ENCODE measurements at places on chromosomes 7 and 10.

DNA sequence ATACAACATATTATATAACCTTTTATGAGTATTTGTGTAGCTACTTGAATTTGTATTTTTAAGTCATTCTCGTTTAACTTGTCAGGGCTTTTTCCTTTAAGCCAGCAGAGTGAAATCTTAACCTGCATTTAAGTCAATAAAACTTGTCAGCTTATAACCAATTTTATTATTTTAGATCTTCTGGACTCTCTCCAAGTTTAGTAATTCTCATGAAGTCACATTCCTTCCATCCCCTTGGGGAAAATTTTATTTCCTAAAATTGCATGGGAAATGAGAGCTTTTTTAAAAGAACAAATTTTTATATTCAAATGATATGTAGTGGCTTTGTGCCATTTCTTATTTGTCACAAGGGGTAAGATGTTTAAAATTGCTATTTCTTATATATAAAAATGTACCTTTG, 74.0 kb downstream of the SEPTIN7 start:
- DNase-seq = no peak

GRCh38 chr7:130875265-130875741, 141.3 kb upstream of the KLF14 start:
- peak; percentile 49 for DNase-seq

DNA sequence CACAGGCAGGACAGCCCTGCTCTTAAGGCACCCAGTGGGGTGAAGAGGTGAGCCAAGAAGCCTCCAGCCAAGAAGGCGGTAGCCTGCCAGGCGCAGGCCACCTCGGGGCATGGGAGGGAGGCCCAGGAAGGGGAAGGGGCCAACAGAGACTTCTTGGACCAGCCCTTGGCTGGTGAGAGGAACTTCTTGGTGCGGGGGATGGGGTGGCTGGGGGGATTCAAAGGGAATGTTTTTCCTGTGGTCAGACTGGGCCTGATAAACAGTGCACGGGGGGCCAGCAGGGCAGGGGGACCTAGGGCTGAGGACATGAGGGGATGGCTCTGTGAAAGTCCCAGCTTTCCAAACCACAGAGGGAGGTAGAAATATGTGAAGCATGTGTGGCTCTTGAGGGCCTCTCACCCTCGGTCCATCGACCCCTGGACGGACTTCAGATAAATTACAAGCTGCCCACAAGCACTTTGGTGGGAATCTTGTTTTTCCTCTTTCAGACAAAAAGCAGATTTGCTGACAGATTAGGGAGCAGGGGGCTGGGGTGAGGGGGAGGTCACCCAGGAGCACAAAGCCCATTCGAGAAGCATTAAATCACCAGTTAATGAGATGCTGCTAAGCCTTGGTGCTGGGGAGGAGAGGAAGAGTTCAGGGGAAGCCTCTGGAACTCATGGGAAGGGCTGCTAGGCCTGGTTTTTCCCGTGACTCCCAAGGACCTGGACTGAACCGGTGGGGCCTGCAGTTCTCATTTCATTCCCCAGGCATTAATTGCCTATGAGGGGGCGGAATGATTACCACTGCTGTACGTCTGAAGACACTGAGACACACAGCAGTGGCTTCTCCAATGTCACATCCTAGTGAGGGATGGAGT, 11.3 kb downstream of the CRYGN start:
- no peak for DNase-seq

DNA sequence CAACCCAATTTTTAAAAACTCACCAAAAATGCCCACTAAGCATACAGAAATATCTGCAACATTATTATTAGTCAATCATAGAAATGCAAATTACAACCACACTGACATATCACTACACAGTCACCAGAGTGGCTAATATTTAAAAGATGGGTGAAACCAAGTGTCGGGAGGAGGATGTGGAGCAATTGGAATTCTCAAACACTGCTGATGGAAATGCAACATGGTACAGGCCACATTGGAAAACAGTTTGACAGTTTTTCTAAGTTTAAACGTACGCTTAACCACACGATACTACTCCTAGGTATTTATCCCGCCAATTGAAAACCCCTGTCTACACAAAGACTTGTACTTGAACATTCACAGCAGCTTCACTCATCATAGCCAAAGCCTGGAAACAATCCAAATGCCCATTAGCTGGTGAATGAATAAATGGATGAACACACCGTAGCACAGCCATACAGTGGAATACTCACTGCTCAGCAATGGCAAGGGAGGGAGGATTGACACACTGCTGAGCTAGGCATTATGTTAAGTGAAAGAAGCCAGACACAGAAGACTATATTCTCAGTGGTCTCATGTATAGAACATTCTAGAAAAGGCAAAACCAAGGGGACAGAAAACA, 16.3 kb downstream of the GCK start:
- DNase-seq = no peak

DNA sequence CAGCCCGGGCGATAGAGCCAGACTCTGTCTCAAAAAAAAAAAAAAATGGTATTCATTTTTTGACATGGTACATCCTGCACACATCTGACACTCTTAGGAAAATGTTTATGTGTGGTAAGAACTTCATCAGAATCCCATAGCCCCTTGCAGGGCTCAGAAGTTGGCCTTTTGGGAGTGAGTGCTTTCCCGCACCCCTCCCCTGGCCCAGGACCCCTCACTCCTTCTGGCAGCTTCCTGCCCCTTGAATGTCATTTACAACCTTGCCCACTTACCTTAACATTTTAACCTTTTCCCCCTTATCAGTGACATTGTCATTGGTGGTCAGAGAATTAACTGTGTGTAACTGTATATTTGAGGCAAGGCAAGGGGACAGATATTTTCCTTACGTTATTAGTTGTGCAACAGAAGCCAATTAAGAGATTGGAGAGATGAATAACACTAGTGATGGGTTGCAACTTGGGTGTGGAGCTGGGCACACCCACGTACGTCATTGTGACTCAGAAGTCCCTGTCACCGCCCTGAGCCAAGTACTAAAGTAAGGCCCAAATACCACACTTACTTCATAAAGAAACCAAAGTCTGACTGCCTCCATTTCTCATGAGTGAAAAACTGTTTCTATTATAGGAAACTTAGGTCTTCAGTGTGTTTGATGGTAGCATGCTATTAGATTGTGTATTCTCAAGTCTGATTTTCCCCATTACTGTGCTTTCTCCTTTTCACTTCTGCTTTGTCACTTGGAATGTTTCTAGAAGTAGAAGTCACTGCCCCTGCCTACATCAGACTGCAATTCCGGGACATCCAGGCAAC, 31.6 kb downstream of the OGDH start:
- peak; percentile 76 for DNase-seq

GRCh38 chr7:20754001-20754400, 32.7 kb downstream of the SP8 start:
- no peak for DNase-seq

DNA sequence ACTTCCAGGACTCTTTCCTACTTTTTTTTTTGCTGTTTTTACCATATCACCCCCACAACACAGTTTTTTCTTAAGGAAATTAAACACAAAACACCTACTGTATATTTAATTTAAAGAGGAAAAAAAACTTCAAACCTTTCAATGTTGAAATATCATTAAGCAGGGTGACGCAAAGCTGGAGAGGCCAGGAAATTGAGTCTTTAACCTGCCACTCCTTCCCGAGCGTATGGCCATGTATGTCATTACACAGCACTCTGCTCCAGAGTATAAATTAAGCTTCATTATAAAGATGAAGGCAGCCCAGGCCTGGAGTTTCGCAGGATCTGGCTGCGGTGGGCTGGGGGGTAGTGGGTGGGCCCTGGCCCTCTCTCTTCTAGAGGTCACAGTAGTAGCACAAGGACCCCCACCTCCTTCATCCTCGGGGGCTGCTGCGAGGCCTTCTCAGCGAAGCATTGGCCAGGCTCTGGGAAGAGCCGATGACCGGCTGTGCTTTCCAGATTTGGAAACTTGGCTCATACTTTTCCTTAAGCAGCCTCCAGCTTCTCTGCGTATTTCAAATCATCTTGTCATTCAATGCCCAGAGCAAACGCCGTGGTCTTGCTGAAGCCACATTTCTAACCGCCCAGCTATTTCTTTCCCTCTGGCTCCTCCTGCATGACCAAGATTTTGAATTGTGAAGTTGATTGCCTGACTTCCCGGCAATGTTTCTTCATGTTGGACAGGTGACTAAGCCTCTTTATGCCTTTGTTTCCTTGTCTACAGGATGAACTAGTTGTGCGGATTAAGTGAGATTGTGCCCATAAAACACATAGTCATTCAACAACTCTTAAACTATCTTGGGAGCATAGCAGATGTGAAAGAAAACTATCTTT, 765.1 kb downstream of the SUGCT start:
- no peak for DNase-seq

DNA sequence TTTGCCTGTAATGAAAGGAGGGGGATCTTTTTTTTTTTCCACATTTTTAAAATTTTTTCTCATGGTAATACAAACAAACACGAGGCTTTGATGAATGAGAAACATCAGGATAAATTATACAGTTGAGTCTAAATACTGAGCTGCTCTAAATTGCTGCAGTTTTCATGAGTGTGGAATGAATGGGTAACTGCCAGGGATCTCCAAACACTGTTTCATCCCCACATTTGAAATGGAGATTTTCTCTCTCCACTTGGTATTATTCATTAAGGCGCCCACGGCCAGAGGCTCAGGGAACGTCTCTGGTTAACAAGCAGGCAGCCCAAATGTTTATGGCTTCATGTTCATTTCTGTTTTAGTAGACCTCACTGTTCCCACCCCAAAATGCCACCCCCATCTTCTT, 717.1 kb downstream of the GRID1 start:
- DNase-seq = no peak

DNA sequence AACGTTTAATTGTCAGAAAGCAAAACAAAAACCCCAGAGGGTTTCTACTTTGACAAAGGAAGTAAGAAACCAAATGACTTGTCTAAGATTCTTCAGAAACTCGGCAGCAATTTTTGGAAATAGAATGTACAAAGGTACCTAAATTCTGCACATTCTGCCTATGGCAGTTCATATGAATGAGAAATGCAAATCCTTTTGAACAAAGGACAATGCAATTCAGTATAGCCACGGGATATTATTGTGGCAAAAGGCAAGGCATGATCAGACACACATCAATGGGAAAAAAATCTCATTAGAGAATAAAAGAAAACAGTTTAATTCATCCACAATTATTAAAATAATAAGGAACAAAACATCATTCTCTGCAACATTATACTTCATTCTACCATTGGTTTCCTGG, 93.4 kb downstream of the SEMA3C start:
- DNase-seq = no peak

DNA sequence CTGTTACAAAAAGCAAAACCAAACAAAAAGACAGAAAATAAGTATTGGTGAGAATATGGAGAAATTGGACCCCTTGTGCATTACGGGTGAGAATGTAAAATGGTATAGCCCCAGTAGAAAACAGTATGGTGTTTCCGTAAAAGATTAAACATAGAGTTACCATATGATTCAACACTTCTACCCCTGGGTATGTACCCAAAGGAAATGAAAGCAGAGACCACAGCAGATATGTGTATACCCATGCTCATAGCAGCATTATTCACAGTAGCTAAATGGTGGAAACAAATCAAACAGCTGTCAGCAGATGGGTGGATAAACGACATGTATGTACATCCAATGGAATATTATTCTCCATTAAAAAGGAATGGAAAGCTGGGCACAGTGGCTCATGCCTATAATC, 42.4 kb downstream of the STARD3NL start:
- no peak for DNase-seq

DNA sequence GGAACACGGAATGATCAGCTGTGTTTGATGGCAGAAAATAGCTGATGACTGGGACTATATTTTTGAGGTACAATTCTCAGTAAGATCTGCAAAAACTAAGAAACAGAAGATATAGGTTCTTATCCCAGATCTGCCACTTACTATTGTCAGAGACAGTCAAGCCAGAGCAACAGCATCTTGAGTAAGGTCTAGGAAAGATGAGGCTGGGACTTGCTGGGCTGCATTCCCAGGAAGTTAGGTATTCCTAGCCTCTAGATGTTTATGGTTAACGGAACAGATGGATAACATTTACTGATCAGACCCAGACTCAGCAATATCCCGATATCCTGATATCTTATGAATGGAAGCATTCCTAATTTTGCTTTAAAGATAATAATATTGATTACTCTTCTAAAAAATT, 68.7 kb upstream of the DNAJB12 start:
- no peak for DNase-seq

- no peak for DNase-seq
These were observed 357.2 kb downstream of the REEP3 start for GRCh38 chr10:63878428-63878827.

- DNase-seq = no peak
These were observed 89.1 kb upstream of the AGR3 start for GRCh38 chr7:16970732-16971482.

GRCh38 chr7:106062006-106062405, 50.1 kb downstream of the SYPL1 start:
- DNase-seq = no peak

GRCh38 chr7:101576998-101577397, 52.1 kb downstream of the MYL10 start:
- DNase-seq = no peak

GRCh38 chr7:22949944-22950343, 64.0 kb downstream of the HYCC1 start:
- DNase-seq = no peak

- no peak for DNase-seq
These were observed 18.7 kb upstream of the KNDC1 start for GRCh38 chr10:133141144-133141957.

DNA sequence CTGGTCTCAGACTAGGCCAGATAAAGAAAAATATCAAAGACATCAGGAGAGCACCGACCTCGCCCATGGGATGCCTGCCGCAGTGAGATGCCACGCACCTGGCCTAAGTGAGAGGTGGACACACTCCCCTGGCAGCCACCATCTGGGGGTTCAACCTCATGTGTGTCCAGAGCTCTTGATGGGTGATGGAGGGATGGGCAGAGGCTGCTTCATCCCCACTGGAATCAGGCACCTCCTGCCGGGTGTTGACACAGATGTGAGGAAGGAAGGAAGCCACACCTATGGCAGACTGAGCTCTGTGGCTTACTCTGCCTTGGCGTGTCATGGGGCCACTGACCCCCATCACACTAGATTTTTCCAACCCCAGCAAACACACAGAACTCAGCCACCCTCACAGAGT, 11.4 kb downstream of the ZNF488 start:
- no peak for DNase-seq

DNA sequence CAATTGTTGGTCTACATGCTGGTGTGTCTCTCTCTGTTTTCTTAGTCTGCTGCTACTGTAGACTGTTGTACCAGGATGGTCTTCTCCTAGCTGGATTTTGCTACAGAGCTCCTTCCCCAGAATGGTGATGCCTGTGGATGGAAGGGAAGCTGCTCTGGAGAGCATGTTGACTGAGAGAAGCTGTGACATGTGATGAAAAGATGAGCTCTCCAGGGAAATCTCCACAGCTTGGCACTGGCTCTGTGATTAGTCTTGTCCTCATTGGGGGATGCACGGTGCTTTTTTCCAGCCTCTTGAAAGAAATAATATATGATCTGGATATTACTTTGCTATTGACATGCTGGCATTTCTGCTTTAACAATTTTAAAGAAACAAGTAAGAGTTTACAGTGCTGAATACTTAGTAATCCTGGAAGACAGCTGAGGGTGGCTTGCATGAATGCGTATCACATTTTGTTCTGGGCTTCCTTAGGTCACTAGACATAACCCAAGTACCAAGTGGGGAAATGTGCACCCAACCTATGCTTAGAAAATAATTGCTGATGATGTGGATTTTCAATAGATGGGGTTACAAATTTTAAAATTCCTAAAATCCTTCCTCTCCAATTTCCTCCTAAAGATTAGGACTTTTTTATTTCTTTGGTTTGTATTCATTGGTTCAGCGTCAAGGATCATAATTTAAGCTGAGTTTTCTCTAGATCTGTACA, 849.7 kb downstream of the KCNMA1 start:
- no peak for DNase-seq

- DNase-seq = no peak
These were observed 24.0 kb upstream of the ACTR3B start for GRCh38 chr7:152735443-152736004.

Data from activated CD4-positive, alpha-beta T cell treated with anti-CD3 and anti-CD28 coated beads, Interleukin-2, amount 50 U/mL, for 4 hours (primary cell).